Activated T-helper 1 cell treated with anti-CD3 and anti-CD28 coated beads, Interleukin-2, amount 50 U/mL, for 16 hours (primary cell): ENCODE measurements at places on chromosomes 5 and 9.

DNA sequence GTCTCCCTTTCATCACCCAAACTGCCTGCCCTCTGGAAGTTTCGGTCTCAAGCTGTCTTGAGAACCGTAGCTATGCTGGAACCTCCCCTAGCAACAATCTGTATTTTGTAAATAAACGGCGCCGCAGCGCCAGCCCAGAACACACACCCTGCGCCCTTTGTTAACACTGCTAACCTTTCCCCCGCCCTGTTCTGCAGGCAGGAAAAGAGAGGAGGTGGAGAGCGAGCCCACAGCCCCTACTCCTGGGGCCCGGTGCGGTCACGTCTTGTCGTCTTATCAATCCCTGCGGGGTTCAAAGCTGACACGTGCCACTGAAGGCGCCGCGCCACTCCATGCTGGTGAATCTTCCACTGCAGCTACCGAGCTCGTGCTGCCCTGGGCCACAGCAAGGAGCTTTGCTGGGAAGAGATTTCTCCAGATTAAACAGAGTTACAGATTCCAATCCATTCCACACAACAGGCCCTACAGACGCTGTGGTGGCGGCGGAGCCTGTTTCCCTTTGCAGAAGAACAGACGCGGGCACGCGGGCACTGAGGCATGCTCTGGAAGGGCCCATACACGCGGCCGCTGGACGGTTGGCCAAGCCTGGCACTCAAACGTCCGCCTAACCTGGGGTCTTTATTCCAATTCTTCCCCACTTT is 25.3 kb downstream of the ZDHHC11B start:
- DNase-seq: peak; percentile 44

DNA sequence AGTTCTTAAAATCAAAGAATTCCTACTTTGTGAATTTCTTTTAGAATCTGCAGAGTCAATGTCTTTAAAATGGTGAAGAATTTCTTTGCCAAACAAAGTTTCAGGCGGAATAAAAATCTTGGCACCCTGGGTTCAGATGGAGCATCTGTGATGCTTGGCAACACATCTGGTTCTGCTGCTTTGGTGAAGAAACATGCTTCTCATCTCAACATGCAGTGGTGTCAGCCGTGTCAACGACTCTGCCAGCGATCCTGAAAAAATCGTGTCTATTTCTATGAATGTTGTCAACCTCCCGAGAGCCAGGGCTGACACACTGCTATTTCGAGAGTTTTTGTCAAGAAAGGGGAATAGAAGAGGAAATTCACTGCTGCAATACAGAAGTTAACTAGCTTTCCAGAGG is 151.5 kb downstream of the SLF1 start:
- DNase-seq: no peak

GRCh38 chr9:39588500-39589137 is 233.2 kb downstream of the SPATA31A1 start:
- no peak for DNase-seq

GRCh38 chr9:81002242-81002641 is 687.1 kb downstream of the TLE1 start:
- no peak for DNase-seq

DNA sequence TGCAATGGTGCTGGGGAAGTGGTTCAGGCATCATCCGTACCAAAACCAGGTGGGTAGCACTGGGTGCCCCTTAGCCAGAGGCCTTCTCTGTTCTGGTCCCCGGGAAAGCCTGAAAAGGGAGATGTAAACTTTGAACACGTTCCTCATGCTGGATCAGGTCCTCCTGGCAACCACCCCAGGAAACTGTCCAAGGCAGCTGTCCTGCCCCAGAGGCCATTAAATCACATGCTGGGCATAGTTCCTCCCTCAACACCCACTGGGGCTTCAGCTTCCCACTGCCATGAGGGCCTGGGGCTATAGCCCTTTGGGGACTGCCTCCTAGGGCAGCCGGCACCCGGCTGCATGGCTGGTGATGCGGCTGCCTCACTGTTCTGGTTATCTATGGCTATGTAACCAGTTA is 228.9 kb upstream of the MVB12B start:
- no peak for DNase-seq
